ENCODE measurements at places on chromosomes 4 and X.

DNA sequence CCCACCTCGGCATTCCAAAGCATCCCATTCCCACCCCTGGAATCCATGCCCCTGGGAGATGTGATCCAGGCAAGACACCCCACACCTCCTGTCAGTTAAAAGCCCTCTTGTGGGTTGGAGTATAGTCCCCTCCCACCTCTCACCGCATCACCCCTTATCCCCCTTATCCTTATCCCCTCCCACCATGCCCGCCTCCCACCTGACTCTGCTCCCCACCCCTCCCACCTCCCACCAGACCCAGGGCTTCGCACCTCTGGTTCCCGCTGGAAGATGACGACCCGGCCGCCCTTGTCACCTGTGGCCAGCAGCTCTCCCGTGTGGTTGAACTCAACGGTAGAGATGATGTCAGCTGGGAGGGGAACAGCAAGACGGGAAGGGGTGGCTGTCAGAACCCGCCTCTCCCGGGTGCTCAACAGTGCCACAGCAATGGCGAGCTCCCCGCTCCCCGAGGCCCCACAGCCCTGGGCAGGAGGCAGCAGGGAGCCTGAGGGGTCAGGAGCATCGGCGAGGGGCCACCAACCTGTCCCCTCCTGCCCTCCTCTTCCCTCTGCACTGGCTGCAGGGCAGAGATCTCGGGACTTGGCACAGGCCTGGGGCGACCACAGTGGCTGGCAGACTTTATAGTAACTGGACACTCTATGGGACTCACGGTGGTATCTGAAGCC is 91.5 kb downstream of the PPP2R2C start:
- DNase-seq: no peak

DNA sequence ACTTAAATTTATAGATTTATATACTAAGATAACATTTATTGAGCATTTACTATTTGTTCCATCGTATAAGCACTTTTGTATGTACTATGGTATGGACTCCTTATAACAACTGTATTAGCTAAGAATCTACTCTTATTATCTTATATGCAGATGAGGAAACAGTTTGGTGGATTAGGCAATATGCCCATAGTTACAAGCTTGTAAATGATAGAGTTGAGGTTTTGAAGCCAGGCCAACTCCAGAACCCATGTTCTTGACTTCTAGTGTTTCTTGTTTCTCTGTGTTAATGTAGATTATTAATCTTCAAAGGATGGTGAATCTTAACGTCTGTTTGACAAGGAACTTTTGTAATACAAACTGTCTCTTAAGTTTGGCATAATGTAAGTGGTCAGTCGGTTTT is 71.3 kb downstream of the STIM2 start:
- no peak for DNase-seq

DNA sequence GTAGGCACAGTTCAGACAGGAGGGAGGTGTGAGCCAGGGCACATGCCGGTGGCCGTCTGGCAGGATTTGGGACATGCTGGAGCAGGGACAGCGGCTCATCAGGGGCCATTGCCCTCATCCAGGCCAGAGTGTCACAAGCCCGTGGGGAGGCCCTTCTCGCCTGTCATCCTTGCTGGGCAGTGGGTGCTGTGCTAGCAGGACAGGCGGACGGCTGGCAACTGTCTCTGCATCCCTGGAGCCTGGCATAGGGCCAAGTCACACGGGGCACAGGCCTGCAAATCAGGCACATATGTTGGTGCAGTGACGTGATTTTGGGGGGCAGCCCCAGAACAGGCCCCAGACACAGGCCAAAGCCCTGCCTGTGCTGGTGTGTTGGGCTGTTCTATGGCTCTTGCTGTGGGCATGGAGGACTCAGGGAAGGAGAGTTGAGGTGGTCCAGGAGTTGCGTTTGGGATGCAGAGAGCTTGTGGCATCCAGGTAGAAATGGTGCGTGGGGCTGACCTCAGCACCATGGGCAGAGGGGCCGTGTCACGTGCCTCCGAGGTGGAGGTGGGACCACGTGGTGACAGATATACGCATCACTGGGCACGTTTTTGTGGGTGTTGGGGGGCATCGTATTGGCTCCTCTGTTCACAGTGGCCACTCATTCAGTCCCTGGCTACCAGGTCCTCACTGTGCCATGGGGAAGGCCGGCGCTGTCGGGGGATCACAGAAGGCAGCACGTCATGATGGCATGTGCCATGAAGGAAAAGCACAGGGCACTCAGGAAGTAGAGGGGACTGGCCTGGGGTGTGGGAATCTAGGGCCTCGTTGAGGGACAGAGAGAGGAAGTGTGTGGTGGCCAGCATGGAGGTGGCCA is 14.6 kb upstream of the MSANTD1 start:
- no peak for DNase-seq

GRCh38 chr4:89482251-89482650 is 174.7 kb upstream of the GPRIN3 start:
- peak; percentile 55 for DNase-seq
